Kidney glomerular epithelial cell (primary cell): ENCODE measurements at places on chromosomes 2 and 18.
A peak's percentile ranks its signal among the peaks of the same experiment; 100 is the strongest.

- DNase-seq = no peak
Measured at GRCh38 chr2:134226601-134227000, 27.3 kb upstream of the MGAT5 start.

GRCh38 chr2:121137571-121137970 lies 147.4 kb downstream of the TFCP2L1 start:
- DNase-seq = no peak

GRCh38 chr2:53130441-53130943 lies 637.1 kb upstream of the CHAC2 start:
- DNase-seq = peak; percentile 29

- no peak for DNase-seq
Measured at GRCh38 chr2:189876271-189876670, 92.0 kb downstream of the PMS1 start.

GRCh38 chr18:79323471-79323870 lies 72.3 kb upstream of the NFATC1 start:
- no peak for DNase-seq

- DNase-seq = no peak
Measured at GRCh38 chr2:98790221-98790620, 59.3 kb upstream of the MGAT4A start.

GRCh38 chr2:5923957-5924945 lies 232.1 kb downstream of the SOX11 start:
- no peak for DNase-seq

- DNase-seq = no peak
Measured at GRCh38 chr2:20349513-20349921, 1.1 kb downstream of the PUM2 start.

- DNase-seq = no peak
Measured at GRCh38 chr2:12379143-12379542, 337.6 kb upstream of the TRIB2 start.

- DNase-seq = no peak
Measured at GRCh38 chr2:8581234-8581561, 100.7 kb upstream of the ID2 start.

GRCh38 chr2:142877216-142877838 lies at the start of gene KYNU:
TSS of gene KYNU (plus strand) at chr2:142877664. CDS start at chr2:142885368, 7,704 bp downstream.
- DNase-seq = no peak

DNA sequence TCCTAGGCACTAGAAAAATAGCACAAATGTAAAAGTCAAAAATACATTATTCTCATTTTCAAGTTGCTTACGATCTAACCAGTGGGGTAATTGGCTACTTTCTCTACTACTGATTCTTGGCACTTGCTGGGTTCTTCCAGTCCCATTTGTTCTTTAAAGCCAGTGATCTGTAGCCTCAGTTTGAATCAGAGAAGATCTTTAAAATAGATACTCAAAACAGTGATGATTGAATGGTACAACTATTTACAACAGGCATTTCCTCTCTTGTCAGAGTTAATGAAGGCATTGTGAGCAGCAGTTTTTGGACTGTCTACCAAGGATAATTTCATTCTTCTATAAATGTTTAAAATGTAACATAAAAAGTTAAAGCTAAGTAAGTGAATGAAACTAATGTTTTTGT lies 128.3 kb upstream of the FSIP2 start:
- peak; percentile 10 for DNase-seq

- DNase-seq = no peak
Measured at GRCh38 chr2:234072454-234072853, 22.0 kb downstream of the SPP2 start.

- peak; percentile 55 for DNase-seq
Measured at GRCh38 chr2:172177996-172178395, 75.3 kb upstream of the DLX2 start.

DNA sequence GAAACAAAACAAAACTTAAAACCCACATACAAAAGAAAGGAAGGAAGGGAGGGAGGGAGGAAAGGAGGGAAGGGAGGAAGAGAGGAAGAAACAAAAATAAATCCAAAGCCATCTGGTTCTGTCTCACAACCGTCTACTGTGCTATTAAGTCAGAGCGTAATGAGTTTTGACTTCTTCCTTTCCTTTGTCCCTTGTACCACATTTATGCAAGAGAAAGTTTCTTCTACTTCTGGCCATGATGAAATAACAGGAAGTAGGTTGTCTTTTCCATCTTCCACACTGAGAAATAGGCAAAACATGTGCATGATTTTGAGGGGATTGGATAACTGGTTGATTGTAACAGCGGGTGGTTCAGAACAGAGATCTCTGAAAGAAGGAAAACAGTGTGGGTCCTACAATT lies 121.4 kb downstream of the CTAGE1 start:
- DNase-seq = no peak

DNA sequence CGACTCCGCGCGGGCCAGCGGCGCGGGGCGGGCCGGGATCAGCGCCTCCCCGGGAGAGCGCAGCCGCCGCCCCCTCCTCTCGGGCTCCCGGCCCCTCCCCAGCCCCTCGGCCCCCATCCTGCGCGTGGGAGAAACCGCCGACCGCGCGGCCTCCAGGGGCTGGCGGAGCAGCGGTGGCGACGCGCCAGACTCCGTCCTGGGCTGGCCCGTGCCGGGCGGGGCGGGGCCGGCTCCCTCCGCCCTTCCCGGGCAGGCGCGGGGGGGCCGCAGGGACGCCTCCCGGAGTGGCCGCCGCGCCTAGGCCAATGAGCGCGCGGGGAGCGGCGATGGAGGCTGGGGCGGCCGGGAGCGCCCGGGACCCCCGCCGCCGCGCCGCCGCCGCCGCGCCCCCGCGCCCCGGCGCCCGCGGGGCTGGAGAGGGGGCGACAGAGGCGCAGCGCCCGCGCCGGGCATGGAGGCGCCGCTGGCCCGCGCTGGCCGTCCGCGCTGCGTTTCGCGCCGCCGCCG lies 49.1 kb downstream of the KCNIP3 start:
- peak; percentile 60 for DNase-seq

DNA sequence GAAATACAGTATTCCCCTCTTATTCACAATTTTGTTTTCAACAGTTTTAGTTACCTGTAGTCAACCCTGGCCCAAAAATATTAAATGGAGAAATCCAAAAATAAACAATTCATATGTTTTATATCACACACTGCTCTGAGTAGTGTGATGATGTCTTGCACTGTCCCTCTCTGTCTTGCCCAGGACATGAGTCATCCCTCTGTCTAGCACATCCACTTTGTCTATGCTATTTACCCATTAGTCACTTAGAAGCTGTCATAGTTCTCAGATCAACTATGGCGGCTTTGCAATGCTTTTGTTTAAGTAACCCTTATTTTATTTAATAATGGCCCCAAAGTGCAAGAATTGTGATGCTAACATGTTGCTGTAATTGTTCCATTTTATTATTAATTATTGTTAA lies 380.6 kb upstream of the REG3G start:
- no peak for DNase-seq

DNA sequence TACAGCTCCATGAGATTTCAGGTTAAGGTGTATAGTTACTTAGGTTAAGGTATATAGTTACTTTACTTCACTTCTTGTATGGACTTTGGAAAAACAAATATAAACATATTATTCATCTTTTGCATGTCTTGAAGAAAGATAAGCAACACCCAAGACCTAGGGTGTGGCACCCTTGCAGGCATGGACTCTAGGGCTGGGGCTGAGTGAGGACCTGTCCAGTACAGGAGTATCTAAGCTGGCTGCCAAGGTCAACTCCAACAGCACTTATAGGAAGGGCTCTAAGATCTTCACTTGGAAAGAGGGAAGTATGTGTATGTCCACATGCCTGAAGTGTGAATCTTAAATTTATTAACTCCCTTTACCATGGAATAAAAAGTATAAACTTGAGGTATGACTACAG lies 7.1 kb upstream of the TMEM163 start:
- no peak for DNase-seq

- DNase-seq = no peak
Measured at GRCh38 chr2:179857236-179857635, 4.2 kb downstream of the ZNF385B start.

GRCh38 chr2:206561962-206562361 lies 80.3 kb upstream of the FAM237A start:
- no peak for DNase-seq

GRCh38 chr2:221747289-221747972 lies 175.3 kb upstream of the EPHA4 start:
- DNase-seq = no peak

DNA sequence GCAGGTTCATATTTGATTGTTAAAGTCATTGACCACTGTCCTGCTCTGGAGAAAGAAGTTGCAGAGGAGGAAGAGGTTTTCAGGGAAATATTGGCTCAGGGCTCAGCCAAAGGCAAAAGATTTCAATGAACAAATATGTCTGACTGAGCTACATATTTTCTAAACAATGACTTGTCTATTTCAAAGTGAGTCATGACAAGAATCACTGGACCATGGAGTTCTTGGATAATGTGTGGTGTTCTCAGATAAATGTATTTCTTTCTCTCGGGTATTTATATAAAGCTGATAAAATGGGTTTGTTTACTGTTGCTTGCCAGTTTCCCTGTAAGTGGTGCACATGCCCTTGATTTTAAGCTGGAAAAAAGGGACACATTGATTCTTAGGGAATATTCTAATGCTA lies 34.3 kb upstream of the RMP24 start:
- peak; percentile 58 for DNase-seq

DNA sequence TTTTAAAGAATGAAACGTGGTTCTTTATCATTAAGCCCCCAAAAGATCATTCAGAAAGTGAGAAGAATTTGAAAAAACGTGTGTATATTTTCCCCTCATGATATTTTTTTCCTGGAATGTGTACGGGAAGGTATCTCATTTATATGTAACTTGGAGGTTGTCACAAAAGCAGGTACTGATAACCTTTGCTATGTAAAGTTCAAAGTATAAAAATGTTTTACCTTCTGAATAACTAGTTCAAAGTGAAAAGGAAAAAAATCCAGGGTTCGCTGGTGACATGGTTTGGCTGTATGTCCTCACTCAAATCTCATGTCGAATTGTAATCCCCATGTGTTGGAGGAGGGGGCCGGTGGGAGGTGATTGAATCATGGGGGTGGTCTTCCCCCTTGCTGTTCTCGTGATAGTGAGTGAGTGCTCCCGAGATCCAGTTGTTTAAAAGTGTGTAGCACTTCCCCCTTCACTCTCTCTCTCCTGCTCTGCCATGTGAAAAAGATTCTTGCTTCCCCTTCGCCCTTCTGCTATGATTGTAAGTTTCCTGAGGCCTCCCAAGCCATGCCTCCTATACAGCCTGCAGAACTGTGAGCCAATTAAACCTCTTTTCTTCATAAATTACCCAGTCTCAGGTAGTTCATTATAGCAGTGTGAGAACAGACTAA lies 144.2 kb downstream of the DCDC2C start:
- no peak for DNase-seq

GRCh38 chr2:236093134-236093533 lies 75.1 kb downstream of the GBX2 start:
- no peak for DNase-seq

GRCh38 chr18:76660571-76661192 lies 161.7 kb upstream of the ZNF236 start:
- DNase-seq = no peak

GRCh38 chr2:81481994-81482368 lies 1177.4 kb upstream of the LRRTM1 start:
- no peak for DNase-seq

GRCh38 chr18:22572341-22572740 lies 154.6 kb upstream of the CTAGE1 start:
- DNase-seq = no peak

GRCh38 chr2:40477361-40477760 lies 25.5 kb upstream of the SLC8A1 start:
- no peak for DNase-seq

GRCh38 chr2:26347286-26347865 lies 787 bp upstream of the ADGRF3 start:
- DNase-seq = no peak

DNA sequence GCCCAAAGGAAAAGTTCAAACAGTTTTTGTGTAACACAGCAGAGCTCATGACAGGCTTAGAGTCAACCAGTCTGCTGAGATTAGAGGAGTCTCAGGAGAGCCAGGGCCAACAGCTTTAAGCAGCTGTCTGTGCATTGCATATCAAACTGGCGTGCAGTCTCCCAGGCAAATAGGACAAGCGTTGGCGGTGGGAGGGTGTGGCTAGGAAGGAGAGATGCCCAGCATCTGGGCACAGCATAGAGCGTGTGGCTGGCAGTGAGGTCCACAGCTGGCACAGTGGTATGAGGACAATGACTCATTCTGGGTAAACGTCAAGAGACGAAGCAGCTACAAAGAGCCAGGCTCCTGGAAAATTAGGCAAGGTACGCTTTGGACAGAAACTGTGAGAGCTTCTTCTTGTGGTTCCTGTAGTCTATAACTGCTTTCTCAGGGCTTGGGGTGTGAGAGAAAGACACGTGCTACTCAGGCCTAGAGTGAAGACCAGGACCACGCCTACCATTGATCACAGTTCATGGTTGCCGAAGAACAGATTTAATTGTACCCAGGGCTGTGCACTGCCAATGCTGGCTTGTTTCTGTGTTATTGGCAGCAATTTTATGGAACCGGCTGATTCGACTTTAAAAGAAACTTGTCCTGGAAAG lies 14.8 kb downstream of the ZAP70 start:
- DNase-seq = no peak

DNA sequence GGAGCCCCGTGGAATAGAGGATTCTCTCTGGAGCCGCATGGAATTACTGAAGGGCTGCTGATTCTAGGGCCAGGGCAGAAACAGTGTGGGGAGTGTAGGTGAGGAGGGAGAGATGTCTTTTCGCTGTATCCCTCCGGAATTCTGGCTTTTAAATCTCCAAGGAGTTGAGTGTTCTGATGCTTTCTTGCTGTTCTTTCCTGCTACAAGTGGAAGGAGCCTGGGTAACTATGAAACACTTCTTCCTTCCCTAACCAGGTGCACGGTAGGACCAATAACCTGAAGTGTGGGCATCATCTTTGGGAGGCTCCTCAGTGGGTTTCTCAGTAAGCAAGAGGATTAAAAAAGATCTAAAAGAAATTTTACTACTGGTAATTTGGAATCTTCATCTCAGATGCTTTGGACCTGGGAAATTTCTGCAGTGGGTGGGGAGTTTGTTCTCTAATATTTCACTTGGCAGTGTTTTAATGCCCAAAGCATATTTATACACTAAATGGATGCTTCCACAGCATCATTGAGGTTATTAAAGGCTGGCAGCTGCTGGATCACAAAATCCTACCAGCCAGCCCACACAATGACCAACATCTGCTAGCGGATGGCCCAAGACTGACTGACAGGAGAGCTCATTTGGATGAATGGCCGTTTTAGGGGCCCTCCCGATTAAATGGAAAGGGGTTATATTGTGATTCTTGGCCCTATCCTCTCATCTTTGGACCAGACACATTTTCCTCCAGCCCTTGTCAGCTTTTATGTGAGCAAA lies 2.1 kb downstream of the EML6 start:
- DNase-seq = no peak

DNA sequence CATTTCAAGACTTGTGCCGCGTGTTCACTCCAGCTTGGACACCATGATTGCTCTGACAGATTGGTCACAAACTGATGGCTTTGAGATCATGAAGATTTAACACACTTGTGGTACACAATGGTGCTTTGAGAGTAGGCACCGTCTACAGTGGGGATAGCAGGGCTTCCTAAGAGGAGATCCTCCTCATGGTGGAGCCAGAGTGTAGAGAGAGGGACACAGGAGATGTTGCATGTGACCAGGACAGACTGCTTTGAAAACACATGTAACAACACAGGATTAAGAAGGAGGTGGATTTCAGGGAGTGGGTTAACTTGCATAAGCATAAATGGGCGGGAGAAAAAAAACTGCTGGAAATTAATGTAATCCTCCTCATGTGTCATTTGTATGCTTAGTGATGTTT lies 95.7 kb upstream of the LINC00305 start:
- DNase-seq = no peak
